ENCODE measurements at places on chromosomes 2 and 18. TPM values are rescaled to one million over a fixed set of nuclear protein-coding genes. Genes with fewer than 3 reads are reported as not detected.

DNA sequence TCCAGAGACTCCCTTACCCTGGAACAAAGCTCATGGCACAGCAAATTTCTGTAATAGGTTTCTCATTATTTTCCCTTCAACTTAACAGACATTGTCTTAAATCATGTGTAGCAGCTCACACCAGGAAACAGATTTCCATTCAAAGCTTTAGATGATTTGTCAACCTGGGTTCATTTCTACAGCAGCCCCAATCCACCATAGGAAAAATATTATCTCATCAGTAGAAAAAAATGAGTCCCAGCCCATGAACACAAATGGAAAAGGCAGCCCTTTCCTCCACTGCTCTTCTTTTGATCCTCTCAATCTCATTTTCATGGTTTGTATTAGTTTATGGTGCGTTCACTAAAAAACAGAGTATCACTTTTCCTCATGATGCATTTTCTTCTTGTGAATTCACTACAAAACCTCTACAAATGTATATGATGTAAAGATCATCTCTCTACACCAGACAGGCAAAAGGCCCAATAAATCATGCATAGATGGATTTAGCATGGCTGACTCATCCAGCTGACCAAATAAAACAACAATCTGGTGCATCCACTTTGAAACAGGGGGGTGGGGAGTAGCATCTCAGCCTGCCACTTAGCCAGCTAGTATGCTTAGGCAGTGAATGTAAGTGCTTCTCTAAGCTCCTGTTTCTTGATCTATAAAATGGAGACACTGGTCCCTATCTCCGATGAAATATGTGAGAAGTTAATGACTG is 78.6 kb downstream of the SATB2 start:
- DNase-seq, result no peak

GRCh38 chr18:11027862-11028261 is 121.5 kb downstream of the PIEZO2 start:
- DNase-seq, result no peak

DNA sequence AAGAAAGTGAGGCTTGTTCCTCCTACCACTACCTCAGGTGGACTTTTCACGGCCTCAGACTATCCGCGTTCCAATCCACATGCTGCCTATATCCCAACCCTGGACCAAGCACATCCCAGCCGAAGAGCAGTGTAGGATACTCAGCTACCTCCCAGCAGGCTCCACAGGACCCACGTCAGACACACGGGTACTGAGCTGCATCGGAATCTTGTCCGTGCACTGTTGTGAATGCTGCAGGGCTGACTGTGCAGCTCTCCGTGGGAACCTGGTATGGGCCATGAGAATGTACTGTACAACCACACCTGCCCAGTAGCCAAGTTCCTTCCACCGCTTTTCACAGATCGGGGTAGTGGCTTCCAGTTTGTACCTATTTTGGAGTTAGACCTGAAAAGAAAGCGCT is 22.3 kb downstream of the IL37 start:
- no peak for DNase-seq

DNA sequence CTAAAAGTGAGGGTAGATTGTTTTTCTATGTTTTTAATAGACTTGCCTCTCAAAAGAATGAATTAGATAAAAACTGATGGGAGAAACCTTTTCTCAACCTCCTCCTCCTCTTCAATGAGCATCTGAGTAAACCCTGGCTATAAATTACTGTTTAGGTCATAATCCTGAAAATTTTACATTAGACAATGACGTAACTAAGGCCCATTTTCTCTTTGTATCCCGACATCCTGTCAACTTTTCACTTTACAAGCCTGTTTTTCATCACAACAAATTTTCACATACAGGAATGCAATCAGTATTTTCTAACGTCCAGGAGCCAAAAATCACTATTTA is 1.3 kb downstream of the SPIRE1 start:
- no peak for DNase-seq

DNA sequence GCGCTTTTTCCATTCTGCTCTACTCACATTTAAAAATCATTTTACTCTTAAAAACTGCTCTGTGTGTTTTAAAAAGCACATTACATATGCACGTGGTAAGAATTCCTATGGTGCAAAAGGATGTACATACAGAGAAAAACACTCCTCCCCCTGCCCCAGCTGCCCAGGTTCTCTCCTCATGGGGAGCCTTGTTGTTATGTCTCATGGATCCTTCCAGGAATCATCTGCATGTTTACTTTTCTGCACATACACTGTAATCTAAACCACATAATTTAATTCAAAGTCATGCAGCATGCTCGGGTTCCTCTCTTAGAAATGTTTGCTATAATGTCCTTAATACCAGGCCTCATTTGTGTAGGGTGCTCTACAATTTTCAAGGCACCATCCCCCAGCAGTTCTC is 243.3 kb downstream of the LOXHD1 start:
- DNase-seq, result no peak

Gene ELMOD3
- 12.7 TPM for total RNA-seq

Gene SH3BP4
- total RNA-seq, result 22.9 TPM

Gene GPR35
- 0.53 TPM for total RNA-seq

GRCh38 chr2:34001557-34001956 is 402.5 kb upstream of the FAM98A start:
- DNase-seq, result no peak

Gene CCDC74A
- total RNA-seq, result 0.30 TPM

DNA sequence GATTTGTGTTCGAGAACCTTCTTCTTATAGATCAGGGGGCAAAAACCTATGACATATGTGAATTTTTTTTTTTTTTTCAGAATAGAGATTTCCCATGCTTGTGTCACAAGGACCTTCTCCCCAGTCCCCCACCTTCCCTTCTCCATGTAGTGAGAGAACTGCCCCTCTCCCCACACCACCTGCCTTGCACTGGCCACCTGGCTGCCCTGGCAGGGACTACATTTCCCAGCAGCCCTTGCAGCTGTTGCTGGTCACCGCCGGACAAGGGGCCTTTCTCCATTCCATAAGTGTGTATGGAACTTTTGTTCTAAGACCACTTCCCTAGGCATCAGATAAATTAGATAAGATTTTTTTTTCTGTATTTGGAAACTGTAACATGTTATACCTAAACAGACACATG is 22.2 kb downstream of the MBP start:
- no peak for DNase-seq

Gene PRSS56
- not detected for total RNA-seq

- DNase-seq, result no peak
Observed at GRCh38 chr2:16334886-16335603, 330.6 kb downstream of the CYRIA start.

DNA sequence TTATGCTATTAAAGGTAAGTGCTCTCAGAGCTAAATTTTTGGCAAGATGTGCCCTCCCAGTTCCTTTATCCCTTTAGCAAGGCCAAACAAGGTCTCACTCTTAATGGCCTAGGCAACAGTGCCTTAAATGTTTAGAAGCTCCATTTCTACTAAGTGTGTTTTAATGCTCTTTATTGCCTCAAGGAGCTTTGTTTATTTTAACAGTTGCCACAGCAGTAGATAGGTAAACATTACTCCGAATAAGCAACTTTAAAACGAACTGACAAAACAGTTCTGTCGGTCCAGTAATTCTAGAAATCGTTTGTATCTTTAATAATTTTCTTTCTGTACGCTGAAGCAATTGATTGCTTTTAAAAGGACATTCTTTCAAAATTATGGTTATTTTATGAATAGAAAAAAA is 74.5 kb downstream of the PIEZO2 start:
- no peak for DNase-seq

DNA sequence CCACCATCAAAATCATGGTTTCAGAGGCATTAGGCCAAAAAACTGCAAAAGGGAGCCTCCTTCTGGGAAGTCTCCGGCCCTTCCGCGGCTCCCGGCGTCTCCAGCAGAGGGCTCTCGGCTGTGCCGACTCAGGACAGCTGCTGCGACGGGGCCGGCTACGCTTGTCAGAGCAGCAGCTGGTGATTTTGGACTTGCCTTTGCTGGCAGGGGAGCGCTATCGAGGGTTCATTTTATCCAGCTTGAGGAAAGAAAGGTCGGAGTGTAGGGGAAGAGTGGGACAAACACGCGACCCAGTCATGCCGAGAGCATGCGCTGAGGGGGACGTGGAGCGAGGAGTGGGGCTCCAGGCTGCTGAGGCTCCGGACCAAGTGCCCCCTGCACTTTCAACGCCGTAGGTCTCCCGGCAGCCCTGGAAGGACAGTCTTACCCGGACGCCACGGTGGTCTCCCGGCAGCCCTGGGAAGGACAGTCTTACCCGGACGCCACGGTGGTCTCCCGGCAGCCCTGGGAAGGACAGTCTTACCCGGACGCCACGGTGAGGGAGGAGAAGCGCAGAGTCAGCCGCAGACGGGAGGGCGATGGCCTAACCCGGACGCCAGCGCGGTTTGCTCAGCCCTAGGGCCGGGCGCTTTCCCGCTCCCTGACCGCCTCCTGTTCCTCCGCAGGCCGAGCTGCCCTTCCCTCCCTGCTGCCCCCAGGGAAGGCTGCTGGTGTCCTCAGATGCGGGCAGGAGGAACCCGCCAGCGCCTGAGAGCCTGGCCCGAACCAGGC is 21.7 kb downstream of the DDX18 start:
- peak; percentile 86 for DNase-seq

DNA sequence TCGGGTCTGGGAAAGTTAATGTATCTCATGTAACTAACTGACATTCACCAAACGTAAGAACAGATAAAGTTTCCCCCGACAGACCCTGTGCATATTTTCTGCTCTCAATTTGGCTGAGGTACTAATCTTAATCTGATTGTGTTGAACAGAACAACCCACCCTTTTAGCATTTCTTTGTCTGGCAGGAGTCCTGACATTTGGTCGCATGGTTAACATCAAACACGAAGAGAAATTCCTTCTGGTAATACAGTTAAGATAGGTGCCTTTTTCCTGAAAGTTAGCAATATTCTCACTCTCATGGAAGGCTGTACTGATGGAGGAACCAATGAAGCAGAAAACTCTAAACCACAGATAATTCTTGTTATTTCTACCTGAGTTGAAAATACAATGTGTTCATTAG is 520.8 kb downstream of the PARD3B start:
- DNase-seq, result no peak

DNA sequence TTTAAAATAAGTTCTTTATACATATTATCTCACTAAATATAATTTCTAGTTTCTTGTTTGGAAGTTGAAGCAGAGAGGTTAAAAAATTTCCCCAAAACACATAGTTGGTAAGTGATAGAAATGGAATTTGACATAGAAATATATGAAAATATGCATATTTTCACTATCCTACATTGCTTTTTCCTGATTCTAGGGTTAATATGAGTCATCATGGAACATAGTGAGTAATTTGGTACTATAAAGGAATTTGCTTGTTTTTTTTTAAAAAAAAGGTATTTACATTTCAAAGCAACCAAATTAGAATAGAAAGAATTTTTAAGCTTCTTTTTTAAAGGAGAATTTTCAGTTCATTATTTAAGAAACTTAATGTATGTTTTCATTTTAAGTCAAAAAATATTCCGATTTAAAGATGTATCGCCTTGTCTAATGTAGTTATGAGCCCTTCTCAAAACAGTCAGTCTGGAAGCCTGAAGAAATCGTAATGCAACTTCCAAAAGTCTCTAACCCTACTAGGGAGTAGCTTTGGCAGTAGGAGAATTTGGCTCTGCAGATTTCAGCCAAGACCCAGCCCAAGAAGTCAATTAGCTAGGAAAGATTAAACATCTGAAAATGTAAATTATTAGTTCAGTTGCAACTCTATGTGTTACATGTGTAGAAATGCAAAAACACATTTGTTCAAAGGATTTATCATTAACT is 147.3 kb downstream of the RDH14 start:
- no peak for DNase-seq

- DNase-seq, result no peak
Observed at GRCh38 chr18:30175061-30175574, 867.4 kb downstream of the DSC3 start.

DNA sequence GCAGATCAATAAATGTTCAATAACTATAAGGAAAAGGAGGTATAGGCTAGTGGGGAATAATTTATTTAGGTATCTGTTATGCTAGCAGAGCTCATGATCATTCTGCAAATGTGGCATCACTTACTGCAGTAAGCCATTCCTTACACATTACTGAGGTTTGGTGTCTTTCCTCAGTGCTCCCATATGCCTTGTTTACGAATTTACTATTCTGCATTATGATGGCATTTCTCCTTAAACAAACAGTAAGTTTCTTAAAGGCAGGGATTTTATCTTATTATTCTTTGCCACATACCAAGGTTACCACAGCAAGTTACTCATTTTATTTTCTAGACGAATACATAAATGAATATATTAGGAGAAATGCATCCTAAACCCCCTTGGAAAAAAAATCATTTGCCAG is 88.4 kb downstream of the DSEL start:
- DNase-seq, result no peak

Gene TMEM247
- total RNA-seq, result not detected

DNA sequence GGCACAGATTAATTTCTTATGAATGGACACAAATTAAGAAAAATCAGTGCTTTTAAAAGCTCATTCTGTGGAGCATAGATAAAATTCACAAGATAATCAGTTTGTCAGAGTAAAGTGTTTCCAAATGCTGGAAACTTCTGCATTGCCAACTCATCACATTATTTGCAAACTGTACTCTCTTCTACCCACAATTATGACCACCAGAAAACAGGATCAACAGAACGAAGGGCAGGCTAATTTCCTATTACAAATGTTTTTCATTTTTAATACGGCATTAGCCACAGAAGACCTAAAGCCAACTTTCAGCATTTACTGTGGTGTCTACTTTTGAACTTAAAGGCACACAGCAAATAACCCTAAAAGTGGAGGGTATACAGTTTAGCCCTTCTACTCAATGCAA is 6.0 kb downstream of the IRS1 start:
- no peak for DNase-seq

GRCh38 chr18:45054636-45055035 is 373.9 kb downstream of the SETBP1 start:
- DNase-seq, result no peak

DNA sequence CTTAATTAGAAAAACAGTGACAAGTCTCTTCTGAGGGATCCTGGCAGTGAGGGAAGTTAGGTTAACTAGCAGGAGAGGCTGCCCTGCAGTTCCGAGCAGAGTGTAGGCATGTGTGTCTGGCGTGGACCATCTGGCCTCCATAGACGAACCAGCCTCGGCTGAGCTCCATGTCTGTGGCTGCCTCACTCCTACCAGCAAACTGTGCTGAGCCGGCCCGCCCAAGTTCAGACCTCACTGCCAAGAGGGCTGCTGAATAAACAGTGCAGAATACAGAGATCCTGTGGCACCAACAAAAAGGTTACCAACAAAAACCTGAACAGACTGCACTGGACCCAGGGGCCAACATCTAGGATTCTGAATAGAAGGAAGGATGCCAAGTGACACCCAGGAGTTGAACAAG is 27.3 kb downstream of the INO80C start:
- peak; percentile 63 for DNase-seq

Gene HNMT
- 46.2 TPM for total RNA-seq

- no peak for DNase-seq
Observed at GRCh38 chr18:55199291-55199963, 240.2 kb upstream of the CCDC68 start.

Gene CD8A
- 0.81 TPM for total RNA-seq

All from left lobe of liver (tissue), 2 donors.